ENCODE measurements at places on chromosomes 7 and 10.

- no peak for DNase-seq
Measured at GRCh38 chr7:88951826-88952225, 156.3 kb upstream of the TEX47 start.

GRCh38 chr10:15236340-15236739 lies 67.8 kb upstream of the NMT2 start:
- no peak for DNase-seq

- no peak for DNase-seq
Measured at GRCh38 chr10:4263601-4263921, 478.6 kb upstream of the KLF6 start.

GRCh38 chr7:132533916-132534315 lies 42.4 kb downstream of the PLXNA4 start:
- DNase-seq = no peak

- DNase-seq = no peak
Measured at GRCh38 chr7:126440542-126440941, 812.2 kb downstream of the GRM8 start.

DNA sequence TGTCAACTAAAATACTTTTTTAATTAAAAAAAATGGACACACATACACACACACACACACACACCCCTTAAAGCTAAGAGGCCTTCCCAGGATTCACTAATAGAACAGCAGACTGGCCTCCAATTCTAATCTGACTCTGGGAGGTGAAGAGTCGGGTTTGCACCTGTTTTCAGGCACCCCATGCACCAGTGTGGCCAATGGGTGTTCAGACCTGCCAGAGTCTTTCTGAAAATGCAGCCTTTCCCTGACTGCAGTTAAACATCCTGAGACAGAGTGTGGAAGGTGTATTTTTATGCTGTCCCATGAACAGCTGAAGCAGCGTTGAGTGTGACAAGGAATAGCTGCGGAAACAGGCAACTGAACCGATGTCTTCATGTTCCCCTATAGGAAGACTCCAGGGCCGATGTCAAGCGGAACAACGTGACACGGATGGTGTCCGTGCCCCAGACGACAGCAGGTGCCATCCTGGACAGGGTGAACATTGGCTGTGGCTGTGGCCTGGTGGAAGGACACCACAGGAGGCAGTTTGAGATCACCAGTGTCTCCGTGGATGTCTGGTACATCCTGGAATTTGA lies 74.6 kb upstream of the LYZL2 start:
- DNase-seq = no peak

DNA sequence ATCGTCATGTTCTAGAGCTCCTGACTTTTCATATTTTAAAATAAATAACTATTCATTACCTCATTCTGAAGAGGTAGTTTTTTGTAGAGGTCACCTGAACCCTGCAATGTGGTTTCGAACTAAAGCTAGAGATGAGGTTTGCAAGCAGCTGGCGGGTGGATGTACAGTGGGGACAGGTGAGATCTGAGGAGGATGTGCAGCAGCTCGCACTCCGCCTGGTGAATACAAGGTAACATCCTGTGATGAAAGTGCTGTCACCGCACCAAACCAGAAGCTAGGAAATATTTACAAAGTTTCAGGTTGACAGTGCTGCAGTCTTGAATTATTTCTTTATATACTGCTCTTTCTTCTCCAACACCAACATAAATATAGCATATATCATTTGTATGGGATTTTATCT lies 26.5 kb downstream of the NDUFB2 start:
- peak; percentile 35 for DNase-seq

DNA sequence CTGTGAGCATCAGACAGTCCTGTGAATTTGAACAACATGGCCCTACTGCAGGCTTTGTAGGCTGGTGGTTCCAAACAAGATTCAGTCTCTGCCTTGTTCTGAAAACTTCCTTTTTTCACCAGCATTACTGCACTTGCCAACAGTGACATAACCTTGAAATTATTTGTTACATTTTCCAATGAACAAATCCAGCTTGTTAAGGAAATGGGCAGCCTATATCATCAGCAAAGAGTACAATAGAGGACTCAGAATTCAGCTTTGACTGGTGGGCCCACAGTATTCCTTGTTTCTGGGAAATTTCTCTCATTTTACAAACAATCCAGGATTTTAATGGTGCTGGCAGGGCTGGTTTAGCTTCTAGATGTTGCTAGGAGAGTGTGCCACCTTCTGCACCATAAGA lies 703.7 kb upstream of the FZD8 start:
- DNase-seq = no peak

- no peak for DNase-seq
Measured at GRCh38 chr10:22810643-22811465, 96.5 kb upstream of the PIP4K2A start.

GRCh38 chr7:154709840-154710520 lies 292.9 kb downstream of the PAXIP1 start:
- no peak for DNase-seq

GRCh38 chr10:71393841-71394475 lies 2.8 kb upstream of the CDH23 start:
- DNase-seq = no peak

- DNase-seq = no peak
Measured at GRCh38 chr10:49303711-49304110, 4.7 kb downstream of the C10orf71 start.

DNA sequence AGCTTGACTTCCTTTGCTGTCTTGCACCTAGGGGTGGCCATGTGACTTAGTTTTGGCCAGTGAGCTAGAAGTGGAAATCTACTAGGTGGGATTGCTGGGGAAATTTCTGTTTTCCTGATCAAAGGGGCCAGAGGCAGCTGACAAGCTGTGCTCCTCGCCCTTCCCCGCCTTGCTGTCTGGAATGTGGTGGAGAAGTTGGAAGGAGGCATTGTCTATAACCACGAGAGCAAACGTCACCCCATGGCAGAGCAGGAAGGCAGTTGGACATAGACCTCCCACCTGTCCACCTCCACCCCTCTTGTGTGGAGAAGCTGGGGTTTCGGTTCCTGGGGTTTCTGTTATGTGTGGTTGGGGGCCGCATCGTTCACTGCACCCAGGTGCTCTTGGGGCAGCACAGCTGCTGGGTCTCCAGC lies 7.3 kb downstream of the SFRP5 start:
- no peak for DNase-seq

DNA sequence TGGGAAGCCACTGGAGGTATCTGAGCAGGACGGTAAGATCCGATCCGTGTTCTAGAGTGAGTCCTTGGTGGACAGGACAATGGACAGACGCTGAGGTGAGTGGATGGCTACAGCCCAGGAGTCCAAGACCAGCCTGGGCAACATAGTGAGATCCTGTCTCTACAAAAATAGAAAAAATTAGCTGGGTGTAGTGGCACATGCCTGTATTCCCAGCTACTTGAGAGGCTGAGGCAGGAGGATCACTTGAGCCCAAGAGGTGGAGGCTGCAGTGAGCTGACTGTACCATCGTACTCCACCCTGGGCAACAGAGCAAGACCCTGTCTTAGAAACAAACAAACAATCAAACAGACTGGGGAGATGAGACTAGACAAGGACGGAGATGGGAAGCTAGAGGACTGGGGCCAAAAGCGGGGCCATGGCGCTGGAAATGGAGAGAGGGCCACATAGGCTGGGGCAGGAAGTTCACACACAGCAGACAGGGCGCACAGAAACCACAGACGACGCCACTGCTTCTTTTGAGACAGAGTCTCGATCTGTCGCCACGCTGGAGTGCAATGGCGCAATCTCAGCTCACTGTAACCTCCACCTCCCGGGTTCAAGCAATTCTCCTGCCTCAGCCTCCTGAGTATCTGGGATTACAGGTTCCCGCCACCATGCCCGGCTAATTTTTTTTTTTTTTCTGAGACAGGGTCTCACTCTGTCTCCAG lies 24.7 kb downstream of the DAGLB start:
- DNase-seq = no peak

DNA sequence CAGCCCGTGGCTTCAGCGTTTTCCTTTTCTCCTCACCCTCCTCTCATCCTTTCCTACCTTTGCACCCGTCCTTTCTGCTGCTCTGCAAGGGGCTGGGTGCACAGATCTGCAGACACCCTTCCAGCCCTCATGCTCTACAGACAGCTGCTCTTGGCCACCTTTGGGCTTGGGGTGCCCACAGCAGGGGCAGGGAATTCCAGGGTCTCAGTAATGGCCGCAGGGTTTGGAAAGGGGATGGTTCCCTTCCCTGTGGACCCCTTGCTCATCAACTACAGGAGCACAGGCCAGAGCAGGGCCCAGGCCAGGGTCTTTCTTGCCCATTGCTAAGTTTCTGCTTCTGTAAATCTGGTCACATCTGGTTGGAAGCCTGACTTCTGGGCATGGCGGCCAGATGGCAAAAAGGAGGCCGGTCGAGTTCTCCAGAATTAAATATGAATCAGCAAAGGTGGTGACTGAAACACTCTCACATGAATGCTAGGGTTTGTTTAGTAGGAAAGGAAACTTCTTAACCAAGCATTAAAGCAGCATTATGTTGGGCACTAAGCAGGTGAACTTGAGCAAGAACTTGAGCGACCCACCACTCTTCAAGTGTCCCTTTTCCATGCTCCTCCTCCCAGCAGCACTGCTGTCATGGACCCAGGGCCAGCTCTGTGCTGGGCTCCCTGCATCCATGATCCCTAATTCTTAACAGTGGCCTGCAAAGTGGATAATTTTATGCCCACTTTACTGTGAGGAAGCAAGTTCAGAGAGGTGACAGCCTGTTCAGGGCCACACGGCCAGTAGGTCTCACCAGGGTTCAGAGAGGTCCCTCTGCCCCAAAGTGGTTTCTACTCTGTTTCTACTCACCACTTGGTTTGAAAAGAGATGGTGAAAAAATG lies 1.5 kb downstream of the ECHDC3 start:
- DNase-seq = no peak

- no peak for DNase-seq
Measured at GRCh38 chr10:30834651-30835050, 197.0 kb downstream of the ZNF438 start.

- no peak for DNase-seq
Measured at GRCh38 chr7:41197769-41198168, 505.1 kb downstream of the INHBA start.

DNA sequence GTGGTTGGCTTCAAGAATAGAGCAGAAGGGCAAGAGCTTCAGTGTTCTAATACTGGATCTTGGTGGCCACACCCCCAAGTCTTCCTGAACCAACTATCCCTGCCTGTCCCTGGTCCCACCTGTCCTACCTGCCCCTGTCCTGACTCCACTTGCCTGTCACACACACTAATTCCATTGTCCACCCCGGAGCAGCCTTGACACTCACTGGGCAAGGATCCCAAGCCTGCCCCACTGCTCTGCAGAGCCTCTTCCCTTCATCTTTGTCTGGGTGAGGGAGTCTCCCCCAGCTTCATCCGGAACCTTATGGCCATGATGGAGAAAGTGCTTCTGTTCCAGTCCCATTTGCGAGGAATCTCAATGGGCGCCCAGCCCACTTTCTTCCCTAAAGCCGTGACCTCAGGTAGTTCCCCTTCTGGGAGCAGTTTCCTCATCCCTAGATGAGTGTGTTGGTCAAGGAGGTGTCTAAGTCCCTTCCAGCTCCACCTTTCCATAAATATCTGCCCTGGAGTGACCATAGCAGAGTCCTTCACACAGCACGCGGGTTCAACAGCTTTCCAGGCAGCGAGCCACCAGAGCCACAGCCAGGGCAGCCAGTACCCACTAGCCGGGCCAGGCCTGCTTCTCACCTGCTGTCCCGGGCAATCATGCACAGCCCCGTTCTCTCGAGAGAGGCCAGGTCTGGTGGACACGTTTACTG lies 61.5 kb downstream of the VIPR2 start:
- no peak for DNase-seq

- no peak for DNase-seq
Measured at GRCh38 chr7:69822386-69822785, 224.1 kb downstream of the AUTS2 start.

GRCh38 chr7:24572016-24572392 lies 1.2 kb upstream of the PALS2 start:
- DNase-seq = no peak

DNA sequence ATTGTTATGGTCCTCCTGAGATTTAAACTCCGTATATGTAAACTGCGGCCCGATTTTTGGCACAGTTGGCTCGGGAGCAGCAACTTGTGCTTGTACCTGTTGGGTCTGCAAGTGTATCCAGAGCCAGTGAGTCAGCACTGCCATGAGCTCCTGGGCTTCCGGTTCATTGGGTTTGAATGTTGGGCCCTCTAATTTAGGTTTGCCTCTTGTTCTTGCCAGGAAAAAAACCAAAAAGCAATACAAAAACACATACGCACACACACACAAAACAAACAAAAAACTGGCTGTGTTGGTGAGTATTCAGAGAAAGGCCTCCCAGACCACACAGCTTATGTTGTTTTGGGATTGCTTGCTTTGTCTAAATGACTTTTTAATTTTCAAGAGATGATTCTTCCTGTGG lies 26.3 kb downstream of the SND1 start:
- no peak for DNase-seq

- DNase-seq = no peak
Measured at GRCh38 chr10:77946084-77946483, 19.5 kb upstream of the DLG5 start.

DNA sequence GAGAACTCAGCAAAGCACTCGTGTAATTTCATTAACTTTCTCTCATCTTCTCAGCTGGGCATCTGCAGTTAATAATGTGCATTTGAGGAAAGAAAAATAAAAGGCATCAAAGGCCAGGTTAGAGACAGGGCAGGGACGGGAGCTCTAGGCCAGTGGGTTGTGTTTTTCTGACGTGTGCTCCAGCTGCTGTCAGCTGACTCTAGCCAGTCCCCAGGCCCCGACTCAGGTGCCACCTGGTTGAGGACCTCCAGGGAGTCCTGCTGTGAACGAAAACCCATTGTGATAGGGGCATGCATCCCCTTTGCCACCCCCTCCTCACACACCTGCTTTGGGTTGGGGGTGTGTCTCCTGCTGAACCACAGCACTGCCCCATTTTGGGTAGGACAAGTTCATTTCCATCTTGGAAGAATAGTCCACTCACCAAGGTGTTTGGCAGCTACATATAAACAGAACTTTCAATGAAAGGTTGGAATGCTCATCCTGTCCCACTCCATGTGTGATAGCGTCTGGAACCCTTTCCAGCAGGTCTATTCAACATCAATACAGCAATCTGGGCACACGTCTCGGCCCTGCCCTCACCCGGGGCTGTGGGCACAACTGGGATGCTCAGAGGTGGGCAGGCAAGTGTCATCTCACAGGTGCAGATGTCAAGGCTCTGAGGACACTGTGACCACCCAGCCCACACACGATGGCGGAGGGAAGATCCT lies 146.1 kb upstream of the FAM20C start:
- no peak for DNase-seq

Measured in central memory CD4-positive, alpha-beta T cell (primary cell).